ENCODE measurements at places on chromosomes 13 and 19.

- no peak for DNase-seq
Measured at GRCh38 chr13:92739306-92739818, 487.2 kb upstream of the GPC6 start.

DNA sequence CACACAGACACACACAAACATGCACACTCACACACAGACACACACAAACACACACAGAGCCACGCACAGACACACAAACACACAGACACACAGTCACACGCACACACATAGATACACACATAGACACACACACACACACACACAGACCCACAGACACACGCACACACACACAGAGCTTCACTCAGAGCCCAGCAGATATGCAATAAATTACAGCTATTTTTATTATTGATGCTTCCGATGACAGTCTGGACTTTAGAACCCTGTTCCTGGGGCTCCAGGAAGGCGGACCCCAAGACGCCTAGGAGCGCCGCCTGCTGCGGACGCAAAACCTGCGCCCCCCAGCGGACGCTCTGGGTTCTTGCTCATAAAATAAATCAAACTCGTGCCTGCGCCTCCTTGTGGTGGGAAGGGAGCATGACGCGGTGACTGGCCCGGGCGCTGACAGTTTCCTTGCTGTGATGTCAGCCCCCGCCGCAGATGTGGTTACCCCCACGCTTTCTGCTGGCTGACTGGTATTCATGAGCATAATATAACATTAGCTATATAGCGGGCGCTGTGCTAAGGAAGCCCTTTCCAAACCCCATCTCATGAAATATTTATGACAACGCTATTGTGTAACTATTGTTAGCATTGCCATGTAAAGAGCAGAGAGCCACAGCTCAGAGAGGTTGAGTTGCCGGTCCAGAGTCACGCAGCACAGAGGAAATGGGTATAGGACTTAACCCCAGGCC is 64.4 kb upstream of the TM9SF2 start:
- DNase-seq: peak; percentile 95

DNA sequence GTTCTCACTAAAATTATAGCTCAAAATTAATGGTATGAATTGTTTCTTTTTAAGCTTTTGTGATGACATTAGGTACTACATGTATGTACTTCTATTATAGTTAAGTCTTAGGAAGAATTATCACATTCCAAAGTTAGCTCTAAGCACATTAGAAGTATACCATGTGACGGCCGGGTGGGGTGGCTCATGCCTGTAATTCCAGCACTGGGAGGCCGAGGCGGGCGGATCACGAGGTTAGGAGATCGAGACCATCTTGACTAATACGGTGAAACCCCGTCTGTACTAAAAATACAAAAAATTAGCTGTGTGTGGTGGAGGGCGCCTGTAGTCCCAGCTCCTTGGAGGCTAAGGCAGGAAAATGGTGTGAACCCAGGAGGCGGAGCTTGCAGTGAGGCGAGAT is 1265.1 kb upstream of the SPRY2 start:
- no peak for DNase-seq

- no peak for DNase-seq
Measured at GRCh38 chr13:102907886-102908515, 62.2 kb downstream of the ERCC5 start.

GRCh38 chr13:45372189-45373161 is 31.5 kb upstream of the TPT1 start:
- DNase-seq: no peak

- DNase-seq: no peak
Measured at GRCh38 chr13:75792526-75793187, 156.5 kb downstream of the LMO7 start.

GRCh38 chr13:91045351-91046034 is 302.0 kb upstream of the MIR17HG start:
- DNase-seq: no peak

DNA sequence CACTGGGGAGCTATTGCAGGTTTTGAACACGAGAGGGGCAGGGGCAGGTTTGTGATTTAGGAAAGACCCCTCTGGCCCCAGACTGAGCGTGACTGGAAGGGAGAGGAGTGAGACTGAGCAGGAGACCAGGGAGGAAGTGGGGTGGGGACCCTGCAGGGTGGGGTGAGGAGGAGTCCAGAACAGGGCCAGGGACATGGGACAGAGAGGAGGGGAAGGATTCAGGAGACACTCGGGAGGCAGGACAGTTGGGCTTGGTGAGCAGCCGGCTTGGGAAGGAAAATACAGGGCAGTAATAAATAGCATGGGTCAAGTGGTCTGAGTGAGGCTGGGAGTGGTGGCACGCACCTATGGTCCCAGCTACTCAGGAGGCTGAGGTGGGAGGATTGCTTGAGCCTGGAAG is 9.4 kb downstream of the FOSB start:
- DNase-seq: no peak

Measured in stimulated activated CD4-positive, alpha-beta T cell treated with anti-CD3 and anti-CD28 coated beads, Interleukin-1b, Interleukin-23, amount 100 ng/mL, for 48 hours (primary cell).